ENCODE measurements at places on chromosomes 13 and 19. TPM values are rescaled to one million over a fixed set of nuclear protein-coding genes. Genes with fewer than 3 reads are reported as not detected.
A peak's percentile ranks its signal among the peaks of the same experiment; 100 is the strongest.

- no peak for DNase-seq
Observed at GRCh38 chr19:35069696-35070095, 28.2 kb downstream of the HPN start.

Gene RYR1
- not detected for total RNA-seq

Gene CABP5
- total RNA-seq = not detected

DNA sequence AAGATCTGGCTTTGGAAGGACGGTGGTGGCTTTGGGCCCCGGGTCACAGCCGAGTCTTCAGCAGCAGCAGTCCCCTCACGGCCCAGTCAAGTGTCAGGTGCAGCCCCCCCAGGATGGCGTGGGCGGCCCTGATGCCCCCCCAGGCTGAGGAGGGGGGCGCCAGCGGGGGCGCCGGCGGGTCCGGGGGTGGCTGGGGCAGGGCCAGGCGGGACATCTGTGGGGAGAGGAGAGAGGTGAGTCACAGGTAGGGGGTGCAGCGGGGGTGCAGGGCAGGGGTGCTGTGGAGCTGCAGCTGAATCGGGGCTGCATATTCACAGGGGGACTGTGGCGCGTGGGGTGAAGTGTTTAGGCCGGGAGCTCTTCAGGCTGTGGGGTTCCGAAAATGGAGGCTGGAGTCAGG lies 2.9 kb upstream of the GARIN5B start:
- no peak for DNase-seq

- DNase-seq = no peak
Observed at GRCh38 chr19:55173186-55173713, 6.8 kb upstream of the DNAAF3 start.

DNA sequence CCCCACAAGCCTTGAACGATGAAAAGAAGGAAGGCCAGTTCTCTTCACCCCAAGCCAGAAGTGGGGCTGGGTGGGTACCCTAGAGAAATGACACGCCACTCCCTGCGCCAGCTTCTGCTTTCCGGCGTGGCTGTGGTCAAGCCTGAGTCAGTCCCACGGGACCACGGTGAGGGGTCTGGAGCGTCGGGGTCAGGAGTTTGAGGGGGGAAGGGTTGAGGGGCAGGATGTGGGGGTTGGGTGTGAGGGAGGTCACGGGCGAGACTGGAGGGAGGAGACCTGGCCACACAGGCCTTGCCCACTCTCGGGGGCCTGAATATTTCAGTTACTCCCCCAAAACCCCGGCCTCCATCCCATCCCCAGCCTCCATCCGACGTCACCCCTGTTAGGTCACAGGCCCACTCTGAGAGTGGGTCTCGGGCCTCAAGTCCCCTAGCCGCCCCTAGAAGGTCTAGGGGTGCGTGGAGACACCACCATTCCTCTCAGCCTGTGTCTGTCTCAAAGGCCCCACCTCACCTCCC lies 500 bp upstream of the IFI30 start:
- DNase-seq = no peak

Gene ADAT3
- total RNA-seq = 0.93 TPM

Gene ZNF850
- 6.3 TPM for total RNA-seq

DNA sequence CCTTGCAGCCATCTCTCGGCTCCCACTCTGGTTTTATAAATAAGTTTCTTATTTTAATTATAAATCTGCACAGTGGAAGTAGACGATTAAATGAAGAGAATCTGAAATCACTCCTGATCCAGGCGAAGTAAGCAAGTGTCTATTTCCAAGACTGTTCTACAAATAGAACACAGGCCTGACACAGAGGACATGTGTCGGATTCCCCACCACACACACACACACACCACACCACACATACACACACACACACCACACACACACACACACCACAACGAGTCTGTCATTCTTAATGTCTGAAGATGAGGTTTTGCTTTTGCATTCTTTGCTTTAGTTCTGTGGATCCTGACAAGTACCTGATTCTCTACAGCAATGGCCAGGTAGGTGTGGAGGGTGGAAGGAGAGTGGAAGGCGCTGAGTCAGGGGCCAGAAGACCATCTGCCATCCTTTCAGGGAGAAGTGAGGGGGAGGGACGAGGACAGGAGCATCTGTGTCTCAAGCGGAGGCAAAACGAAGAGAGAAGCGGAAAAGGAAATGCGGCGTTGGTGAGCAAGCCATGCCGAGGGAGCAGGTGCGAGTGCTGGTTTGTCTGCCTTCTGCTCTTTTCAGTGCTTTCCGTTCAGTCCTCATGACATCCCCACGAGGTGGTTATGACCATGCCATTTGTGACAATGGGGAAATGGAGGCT lies 110.2 kb downstream of the TEX26 start:
- no peak for DNase-seq

- no peak for DNase-seq
Observed at GRCh38 chr19:29952177-29952576, 10.1 kb downstream of the URI1 start.

- peak; percentile 52 for DNase-seq
Observed at GRCh38 chr19:30784850-30785457, 412.8 kb downstream of the ZNF536 start.

- DNase-seq = no peak
Observed at GRCh38 chr13:22178878-22179277, 508.0 kb downstream of the FGF9 start.

Gene LAIR1
- total RNA-seq = 0.46 TPM

DNA sequence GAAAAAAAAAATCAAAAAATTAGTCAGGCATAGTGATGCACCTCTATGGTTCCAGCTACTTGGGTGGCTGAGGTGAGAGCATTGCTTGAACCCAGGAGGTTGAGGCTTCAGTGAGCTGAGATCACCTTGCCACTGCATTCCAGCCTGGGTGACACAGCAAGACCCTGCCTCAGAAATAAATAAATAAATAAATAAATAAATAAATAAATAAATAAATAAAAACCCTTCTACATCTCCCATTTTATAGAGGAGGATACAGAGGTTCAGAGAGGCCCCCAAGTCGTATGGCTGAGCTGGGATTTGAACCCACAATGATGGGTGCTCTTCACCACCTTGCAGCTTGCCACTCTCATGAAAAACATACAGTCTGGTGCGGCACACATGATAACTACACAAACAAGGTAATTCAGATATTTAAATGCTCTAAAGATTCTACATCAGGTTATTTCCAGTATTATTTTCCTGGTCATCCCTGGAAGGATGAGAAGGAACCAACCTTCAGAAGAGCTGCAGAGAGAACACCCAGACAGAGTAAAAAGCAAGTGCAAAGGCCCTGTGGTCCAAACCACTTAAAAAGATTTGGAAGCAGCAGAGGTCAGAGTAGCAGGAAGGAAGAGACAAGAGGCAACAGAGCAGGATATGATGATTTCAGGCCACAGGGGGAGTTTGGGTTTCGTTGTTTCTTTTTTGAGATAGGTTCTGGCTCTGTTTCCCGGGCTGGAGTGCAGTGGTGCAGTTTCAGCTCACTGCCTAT lies 29.2 kb upstream of the OR1M1 start:
- no peak for DNase-seq

Gene PLIN4
- 1.4 TPM for total RNA-seq

GRCh38 chr13:77262198-77262597 lies 64.7 kb downstream of the MYCBP2 start:
- no peak for DNase-seq

DNA sequence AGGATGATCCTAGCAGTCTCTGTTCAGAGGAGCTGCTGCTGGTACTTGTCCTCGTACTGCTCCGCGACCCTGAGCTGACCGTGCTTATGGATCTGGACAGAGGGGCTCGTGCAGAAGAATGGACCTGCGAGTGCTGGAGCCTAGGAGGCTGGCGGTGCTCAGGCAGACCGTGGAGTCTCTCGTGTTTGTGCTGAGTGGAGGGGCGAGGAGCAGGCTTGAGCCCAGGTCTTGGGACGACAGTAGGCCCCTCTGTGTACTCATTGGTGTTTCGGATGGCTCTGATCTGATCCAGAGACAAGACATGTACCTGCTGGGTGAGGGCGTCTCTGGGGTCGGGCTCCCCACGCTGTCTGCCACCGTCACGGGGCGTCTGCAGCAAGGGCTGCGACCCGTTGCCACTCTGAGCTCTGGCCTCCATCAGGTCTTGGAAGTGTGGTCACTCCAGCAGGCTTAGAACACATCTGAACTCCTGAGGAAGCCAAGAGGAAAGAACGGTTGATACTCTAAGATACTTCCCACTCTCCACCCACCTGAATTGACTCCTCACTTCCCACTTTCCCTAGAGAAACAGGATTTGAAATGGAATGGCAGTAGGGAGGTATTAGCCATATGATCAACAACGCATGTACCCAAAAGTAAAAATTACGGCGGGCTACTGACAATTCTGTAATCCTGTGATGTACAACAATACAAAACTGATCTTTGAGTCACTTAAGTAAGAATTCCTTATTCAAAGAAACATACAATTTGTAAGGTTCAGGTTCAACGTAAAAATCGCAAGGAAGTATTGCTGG lies 3.4 kb downstream of the SPRY2 start:
- DNase-seq = no peak

- DNase-seq = no peak
Observed at GRCh38 chr19:47631681-47632446, 22.9 kb downstream of the BICRA start.

GRCh38 chr13:32845952-32846950 lies 170.0 kb upstream of the KL start:
- no peak for DNase-seq

DNA sequence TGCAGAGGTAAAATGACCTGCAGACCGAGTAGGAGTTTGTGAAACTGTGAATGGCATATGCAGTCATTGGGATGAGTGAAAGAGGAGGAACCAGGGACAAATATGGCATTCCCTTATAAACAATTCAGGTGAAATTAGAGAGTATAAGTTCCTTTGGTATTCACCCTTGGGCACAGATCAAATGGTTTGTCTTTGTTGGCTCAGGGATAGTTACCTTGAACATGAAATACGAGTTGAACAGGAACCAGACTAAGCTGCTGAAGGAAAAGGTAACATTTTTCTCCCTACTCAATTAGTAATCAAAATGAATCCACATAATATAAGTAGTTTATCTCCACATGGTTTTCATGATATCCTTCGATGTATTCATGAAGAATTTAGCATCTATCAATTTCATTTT lies 50.5 kb downstream of the SLITRK1 start:
- no peak for DNase-seq

GRCh38 chr19:10864538-10864899 lies 6.8 kb upstream of the CARM1 start:
- peak; percentile 62 for DNase-seq

Gene ACTN4
- 157 TPM for total RNA-seq

DNA sequence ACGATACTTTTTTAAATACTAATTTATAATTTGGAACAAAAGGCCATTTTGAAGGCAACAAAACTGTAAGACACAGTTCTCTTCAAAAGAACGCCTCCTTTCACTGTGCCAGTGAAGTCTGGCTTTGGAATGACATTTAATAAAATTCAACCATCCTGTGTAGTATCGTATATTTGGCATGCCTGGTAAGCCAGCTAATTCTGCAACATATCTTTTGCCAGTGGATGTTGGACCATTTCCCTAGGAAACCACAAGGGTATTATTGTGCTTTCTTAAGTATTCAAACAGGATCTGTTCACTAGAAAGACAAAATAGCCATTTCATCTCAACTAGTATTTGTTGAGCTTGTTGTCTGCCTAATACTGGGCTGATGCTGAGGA lies 111.6 kb downstream of the RGCC start:
- DNase-seq = peak; percentile 32

Gene RNF225
- total RNA-seq = not detected

GRCh38 chr13:64332048-64332447 lies 2898.1 kb downstream of the PCDH9 start:
- DNase-seq = peak; percentile 1
